CD4-positive, alpha-beta T cell (primary cell): ENCODE measurements at places on chromosomes 7 and 10. TPM values are rescaled to one million over a fixed set of nuclear protein-coding genes. Genes with fewer than 3 reads are reported as not detected.

DNA sequence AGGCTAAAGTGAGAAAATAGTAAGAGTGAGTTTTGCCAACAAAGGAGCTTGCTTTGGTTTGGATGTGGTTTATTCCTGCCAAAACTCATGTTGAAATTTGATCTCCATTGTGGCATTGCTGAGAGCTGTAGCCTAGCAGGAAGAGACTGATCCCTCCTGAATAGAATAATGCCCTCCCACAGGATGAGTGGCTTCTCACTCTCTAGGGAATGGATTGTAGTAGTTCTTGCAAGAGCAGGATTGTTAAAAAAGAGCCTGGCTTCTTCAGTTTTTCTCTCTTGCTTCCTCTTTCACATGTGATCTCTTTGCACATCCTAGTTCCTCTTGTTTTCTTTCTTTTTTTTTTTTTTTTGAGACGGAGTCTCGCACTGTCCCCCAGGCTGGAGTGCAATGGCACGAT, 34.4 kb downstream of the ASAH2 start:
- no peak for DNase-seq

GRCh38 chr10:3791974-3792633, 7.1 kb upstream of the KLF6 start:
- DNase-seq = no peak

Gene GDF10
- total RNA-seq = 0.16 TPM

GRCh38 chr7:99762680-99763327, 21.2 kb downstream of the CYP3A4 start:
- no peak for DNase-seq

Gene ZNF117
- 2.2 TPM for total RNA-seq

Gene BICC1
- total RNA-seq = not detected

- DNase-seq = no peak
These were observed 118.2 kb downstream of the ANK3 start for GRCh38 chr10:60271319-60272040.

DNA sequence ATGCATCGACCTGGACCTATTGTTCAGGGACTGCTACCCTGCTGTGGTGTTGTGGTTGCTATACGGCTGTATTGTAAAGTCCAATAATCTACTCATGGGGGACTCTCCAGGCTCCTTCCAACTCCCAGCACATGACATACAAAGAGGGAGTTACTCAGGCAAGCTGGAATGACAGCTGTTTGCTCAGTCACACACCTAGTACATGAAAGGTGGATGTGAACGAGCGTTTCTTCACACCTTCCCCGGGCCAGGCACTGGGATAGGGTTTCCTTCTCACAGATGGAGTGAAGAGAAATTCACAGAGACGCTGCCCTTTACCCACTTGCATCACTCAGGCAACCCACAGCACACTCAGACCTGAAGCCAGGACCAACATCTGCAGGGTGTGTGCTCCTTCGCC, 215.7 kb downstream of the TNS3 start:
- DNase-seq = no peak
